ENCODE measurements at places on chromosomes 2 and 18.

GRCh38 chr2:236261452-236261851 lies 2.8 kb downstream of the ASB18 start:
- no peak for ATAC-seq

DNA sequence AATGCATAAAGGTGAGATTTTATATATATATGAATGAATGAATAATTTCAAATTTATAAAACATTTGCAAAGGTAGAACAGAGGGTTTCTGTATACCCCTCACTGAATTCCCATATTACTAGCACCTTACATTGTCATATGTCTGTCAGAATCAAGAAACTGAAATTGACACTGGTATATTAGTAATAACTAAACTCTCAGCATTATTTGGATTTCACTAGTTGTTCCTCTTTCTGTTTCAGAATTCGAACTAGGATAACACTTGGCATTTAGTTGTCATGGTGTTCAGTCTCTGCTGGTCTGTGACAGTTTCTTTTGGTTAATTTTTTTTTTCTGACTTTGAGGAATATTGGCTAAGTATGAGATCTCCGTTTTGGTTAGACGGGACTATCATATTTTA lies 275.9 kb downstream of the DCC start:
- ATAC-seq: no peak

DNA sequence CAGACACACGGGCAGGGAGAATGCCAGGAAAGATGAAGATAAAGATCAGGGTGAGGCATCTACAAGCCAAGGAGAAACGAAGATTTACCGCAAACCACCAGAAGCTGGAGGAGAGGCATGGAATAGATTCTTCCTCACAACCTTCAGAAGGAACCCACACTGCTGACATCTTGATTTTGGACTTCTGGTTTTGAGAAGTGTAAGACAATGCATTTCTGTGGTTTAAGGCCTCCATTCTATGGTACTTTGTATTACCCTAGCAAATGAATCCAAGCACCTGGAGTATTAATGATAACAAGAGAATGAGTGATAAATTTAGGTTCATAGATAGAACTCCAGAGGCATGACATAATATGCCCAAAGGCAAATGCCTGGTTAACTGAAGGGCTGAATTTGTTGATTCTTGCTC lies 11.8 kb upstream of the FN1 start:
- ATAC-seq: no peak

DNA sequence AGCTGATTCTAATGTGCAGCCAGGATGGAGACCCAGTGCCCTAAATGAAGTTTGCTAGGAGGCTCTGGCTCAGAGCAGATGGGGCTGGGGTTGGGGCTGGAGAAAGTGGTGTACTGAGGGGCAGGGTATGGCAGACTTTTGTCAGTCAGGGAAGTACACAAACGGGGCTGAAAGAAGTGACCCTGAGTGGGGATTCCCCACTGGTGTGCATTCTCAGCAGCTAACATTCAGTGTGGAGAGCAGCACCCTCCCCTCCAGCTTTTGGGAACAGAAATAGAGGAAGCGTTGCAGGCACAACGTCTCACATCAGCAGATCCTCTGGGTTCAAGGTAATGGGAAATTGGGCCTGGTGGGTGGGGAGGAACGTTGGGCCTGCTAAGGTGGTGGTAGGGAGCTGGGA lies 89.1 kb upstream of the GCFC2 start:
- no peak for ATAC-seq

DNA sequence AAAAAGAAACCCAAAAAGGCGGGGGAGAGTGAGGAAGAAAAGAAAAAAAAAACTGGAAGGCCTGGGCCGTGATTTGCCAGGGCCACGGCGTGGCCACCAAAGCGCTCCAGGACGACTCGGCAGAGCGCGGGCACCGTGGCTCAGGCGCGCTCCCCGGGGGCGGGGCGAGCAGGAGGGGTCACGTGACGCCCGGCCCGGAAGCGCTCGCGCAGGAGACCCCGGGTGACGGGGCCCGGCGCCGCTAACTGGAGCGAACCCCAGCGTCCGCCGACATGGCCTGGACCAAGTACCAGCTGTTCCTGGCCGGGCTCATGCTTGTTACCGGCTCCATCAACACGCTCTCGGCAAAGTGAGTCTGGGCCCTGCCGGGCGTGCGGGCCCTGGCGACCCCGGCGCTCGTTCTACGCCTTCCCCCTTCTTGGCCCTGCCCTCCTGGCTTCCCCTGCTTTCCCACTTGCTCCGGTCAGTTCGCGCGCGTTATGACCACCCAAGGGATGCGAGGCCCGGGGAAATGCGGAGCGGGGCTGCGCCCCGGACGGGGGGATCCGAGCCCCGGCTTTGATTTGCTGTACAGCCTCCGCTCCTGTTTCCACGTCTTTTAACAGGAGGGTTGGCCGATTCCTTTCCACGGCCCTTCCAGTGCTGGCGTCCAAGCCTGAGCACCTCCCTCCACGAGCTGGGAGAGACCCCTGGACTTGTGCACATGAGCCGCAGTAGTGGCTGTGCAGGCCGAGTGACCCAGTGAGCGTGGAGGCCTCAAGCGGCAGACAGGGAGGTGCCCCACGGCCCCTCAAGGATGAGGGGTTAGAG lies at the start of gene SLC35F6:
TSS of gene SLC35F6 (plus strand) at position 207 of the 810 bp plus-strand sequence. CDS start at position 273, 66 bp downstream.
- ATAC-seq: peak; percentile 95

- ATAC-seq: no peak
These were observed 38.8 kb downstream of the LIMS1 start for GRCh38 chr2:108573061-108573460.

- ATAC-seq: no peak
These were observed 507.4 kb upstream of the MYT1L start for GRCh38 chr2:2838548-2838845.

GRCh38 chr2:205176546-205176945 lies 505.8 kb upstream of the NRP2 start:
- ATAC-seq: no peak

- ATAC-seq: no peak
These were observed 274.7 kb downstream of the RNF144A start for GRCh38 chr2:7191932-7192331.

GRCh38 chr2:28618221-28619141 lies 122.6 kb downstream of the PLB1 start:
- no peak for ATAC-seq

DNA sequence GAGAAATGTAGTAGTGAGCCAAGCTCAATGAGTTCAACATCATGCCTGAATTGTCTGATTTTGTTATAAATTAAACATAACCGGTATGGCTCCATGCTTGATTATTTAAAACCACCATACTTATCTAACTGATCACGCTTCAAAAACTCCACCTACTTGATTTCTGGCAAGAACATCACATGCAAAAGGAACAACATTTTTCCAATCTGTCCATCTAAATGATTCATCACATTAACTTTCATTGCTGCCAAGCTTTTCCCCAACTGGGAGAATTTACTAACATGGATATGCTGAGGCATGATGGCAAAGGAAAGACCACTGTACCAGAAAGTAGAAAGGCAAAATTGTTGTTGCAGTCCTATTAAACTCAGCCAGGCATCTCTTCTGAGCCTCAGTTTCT lies 286.8 kb downstream of the TRIB2 start:
- no peak for ATAC-seq

DNA sequence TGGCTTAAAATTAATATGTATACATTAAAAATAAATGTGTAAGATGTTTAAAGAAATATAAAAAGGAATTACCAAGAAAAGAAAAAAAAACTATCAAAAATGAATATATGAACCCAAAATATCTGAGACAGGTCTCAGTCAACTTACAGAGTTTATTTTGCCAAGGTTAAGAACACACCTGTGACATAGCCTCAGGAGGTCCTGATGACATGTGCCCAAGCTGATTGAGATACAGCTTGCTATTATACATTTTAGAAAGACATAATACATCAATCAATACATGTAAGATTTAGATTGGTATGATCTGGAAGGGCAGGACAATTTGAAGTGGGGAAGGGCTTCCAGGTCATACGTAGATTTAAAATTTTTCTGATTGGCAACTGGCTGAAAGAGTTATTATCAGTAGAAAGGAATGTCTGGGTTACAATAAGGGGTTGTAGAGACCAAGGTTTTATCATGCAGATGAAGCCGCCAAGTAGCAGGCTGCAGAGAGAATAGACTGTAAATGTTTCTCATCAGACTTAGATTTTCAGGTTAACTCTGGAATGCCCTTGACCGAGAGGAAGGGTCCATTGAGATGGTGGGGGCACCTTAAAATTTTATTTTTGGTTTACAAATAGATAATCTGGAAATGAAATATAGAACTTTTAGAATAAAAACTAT lies 74.7 kb downstream of the EXOC6B start:
- ATAC-seq: no peak

- ATAC-seq: no peak
These were observed 16.8 kb downstream of the AFF3 start for GRCh38 chr2:100125626-100126025.

DNA sequence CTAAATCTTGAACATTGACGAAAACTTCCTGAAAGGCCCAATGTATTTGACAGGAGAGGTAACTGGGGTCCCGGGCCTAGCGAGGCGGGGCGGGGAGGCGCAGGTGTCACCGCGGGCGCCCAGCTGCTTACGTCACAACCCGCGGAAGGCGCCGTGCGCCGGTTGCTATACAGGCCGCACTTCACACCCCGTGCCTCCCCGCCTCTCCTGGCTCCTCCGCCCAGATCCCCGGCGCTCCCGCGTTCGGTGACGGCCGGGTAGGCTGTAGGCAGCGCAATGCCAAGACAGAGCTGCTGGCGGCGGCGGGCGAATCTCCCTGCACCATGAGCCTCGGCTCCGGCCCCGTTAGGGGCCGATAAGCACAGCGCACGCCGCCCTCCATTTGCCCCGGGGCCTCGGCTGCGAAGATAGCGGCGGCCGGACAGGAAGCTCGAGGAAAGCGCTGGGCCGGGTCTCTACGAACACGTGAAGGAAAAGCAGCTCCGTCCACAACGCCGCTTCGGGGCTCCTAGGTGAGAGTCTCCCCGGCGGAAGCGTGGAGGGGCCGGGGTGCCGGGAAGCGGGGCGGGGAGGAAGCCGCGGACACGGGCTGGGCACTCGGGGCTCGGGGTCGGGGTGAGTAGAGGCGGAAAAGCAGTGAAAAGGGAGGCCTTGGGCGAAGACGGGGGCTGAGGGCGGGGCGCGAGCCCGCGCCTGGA lies at the start of gene RNF138:
TSS of gene RNF138 (plus strand) at position 151 of the 698 bp plus-strand sequence. CDS start 903 bp downstream, outside the sequence.
- ATAC-seq: peak; percentile 60

DNA sequence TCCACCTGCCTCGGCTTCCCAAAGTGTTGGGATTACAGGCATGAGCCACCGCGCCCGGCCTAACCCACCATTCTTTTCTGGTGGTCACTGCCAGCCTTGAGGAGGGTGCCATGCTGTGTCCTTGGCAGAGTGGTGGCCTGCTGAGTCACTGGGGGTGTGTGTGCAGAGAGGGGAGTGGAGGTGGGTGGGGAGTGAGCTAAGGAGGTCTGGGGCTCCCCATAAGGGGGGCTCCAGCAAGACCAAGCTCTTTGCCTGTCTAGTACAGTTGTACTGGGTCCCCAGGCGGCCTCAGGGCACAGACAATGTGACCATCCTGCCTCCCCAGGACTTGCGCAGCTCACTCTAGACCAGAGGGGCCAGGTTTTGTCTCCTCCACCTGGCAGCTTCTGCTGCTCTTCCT lies 36.1 kb downstream of the LAMA3 start:
- no peak for ATAC-seq

DNA sequence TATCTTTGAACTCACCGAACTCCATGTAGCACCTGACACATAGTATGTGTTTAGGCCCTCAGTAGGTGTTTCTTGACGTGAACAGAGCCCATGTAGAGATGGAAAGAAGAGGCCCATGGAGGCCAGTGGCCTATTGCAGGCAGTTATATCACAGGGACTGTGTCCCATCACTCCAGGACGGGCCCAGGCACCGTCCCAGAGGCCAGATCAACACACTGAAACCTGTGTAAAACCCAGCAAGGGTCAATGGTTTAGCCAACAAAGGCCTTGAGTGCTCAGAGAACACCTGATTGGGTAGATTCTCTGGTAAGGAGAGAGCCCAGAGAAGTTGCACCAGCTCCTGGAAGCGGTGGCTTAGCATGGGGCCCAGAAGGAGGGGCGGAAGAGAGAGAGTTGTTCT lies 82.8 kb downstream of the INHBB start:
- ATAC-seq: no peak

DNA sequence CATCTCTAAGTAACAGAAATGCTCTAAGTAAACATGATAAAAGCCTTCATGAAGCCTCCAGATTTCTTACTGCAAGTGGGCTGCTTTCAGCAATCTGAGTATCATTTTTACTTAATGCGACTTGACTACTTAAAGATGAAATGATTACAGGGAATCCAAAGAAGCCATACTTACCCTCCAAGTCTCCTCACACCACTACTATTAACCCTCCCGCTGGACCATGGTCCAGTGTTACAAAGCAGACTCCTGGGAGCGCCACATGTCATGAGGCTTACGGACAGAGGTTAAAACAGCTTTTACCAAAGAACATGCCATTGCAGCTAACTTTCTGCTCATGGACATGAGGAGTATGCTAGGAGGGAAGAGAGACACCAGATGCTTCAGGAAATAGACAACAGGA lies 46.4 kb downstream of the LPIN2 start:
- ATAC-seq: no peak

GRCh38 chr2:10884574-10884975 lies 27.2 kb upstream of the KCNF1 start:
- ATAC-seq: no peak

DNA sequence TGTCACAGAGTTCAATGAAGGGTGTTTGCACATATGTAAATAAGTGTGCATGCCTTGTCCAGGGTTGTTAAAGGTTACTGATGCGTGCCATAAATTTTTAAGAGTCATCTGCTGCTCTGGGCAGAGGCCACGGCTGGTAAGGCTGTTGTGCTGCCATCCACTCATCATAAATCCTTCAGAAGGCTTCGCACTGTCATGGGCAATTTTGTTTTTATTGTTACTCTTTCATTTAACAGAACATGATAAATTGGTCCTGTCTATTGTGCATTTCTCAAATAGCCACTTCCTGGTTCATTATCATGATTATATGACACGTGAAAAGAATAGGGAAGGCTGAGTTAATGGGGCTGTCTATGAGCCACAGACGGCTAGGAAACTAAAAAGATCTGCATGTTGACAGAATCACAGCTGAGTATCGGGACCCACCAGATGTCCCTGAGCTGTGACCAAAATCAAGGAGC lies 634.3 kb upstream of the SOX11 start:
- no peak for ATAC-seq

DNA sequence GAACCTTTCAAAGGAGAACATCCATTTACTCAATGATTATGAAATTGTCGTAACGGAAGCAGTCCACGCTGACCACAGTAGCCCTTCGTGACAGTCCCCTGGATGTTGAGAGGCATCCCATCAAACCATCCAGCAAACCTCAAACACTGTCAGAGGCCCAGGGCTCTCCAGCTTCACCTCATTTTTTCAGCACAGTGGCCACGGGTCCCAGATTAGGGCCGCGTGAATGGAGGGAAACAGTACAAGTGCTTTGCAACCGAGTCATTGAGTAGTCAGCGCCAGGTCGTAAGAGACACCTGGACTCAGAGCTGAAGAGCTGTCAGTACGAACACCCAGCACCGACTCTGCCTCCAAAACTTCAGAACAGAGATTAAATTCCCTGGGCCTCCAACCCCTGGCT lies 552.5 kb upstream of the SALL3 start:
- no peak for ATAC-seq
